ENCODE measurements at places on chromosomes 3 and 15.

- peak; percentile 47 for DNase-seq
These were observed 358.1 kb downstream of the MECOM start for GRCh38 chr3:169305460-169305859.

- DNase-seq: no peak
These were observed 73.1 kb upstream of the SPATA12 start for GRCh38 chr3:56987238-56987895.

DNA sequence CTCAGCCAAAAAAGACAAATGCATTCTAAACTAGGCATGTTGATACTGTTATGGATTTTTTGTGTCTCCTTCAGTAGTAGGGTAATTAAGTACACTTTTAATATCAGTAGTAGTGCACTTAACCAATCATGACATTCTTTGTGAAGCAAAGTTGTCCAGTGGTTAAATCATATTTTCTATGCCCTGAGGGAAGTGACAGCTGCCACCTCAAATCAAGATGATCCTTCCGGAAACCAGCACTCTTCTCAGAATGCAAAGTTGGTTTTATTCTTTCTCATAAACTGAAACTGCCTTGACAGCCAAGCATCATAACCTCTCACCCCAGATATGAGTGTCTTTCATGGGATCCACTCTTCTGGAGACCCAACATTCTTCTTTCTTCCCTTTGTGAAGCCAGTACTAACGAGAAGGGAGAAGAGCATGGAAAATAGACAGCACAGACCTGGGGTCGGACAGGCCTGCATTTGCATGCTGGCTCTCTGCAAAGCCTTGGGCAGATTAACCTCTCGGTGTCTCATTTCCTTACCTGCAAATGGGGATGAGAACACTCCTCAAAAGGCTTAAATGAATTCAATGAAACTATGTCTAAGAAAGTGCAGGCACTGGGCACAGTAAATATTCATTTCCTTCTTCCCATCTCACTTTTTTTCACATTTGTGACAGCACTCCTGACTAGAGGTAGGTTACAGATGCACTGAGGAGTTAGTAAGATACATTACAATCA lies 13.2 kb downstream of the AAGAB start:
- no peak for DNase-seq

DNA sequence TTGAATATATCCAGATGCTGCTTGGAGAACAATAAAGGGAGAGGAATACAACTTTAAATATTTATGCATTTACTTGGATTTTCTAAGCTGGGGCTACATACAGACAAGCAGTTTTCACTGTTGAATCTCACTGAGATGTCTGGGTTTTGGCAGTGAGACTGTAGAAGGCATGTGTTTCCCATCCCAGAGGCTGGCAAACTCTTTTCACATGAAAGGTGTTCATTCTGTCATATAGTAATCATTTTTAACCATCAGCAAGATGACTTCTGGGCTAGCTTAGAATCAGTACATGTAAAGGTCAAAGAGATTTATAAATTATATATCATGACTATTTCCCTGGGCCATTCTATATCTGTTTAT lies 218.7 kb upstream of the SGO1 start:
- no peak for DNase-seq

- no peak for DNase-seq
These were observed 334.4 kb upstream of the THRB start for GRCh38 chr3:24829011-24829581.

- DNase-seq: no peak
These were observed 467.5 kb upstream of the ARL6 start for GRCh38 chr3:97297032-97297431.

DNA sequence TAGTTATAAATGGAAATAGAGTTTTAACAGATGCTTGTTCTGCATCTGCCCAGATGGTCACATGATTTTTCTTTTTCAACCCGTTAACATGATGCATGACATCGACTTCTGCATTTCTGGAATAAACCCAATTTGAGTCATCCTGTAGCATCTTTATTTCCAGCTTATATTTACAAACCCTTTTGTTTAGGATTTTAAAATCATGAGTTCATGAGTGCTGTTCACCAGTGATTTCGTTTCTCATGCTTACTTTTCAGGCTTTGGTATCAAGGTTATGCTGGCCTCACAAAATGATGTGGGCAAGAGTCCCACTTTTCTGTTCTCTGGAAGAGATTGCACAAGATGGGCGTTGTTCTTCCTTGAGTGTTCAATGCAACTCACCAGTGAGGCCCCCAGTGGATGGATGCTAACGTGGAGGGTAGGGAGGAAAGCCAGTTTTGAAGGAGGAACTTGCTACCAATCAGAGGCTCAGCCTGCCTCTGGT lies 5.2 kb downstream of the HRH1 start:
- DNase-seq: no peak

DNA sequence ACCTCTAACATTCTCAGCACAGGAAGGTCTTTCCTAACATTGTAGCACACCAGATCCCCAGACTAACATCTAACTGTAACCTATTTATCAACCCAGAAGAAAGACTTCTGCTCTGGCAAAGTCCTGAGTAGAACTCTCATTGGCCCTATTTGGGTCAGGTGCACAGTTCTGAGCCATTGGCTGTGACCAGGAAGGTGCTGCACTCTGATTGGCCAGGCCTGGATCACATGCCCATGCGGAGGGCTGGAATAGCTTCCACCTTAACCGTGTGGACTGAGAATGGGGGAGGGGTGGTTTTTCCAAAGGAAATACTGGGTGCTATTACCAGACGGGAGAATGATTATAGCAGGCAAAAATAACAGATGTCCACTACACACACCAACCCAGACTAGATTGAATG lies 11.5 kb downstream of the FEZF2 start:
- no peak for DNase-seq

- no peak for DNase-seq
These were observed 54.3 kb downstream of the DGKG start for GRCh38 chr3:186307594-186308221.

- no peak for DNase-seq
These were observed 5.1 kb downstream of the MIX23 start for GRCh38 chr3:122377975-122378374.

DNA sequence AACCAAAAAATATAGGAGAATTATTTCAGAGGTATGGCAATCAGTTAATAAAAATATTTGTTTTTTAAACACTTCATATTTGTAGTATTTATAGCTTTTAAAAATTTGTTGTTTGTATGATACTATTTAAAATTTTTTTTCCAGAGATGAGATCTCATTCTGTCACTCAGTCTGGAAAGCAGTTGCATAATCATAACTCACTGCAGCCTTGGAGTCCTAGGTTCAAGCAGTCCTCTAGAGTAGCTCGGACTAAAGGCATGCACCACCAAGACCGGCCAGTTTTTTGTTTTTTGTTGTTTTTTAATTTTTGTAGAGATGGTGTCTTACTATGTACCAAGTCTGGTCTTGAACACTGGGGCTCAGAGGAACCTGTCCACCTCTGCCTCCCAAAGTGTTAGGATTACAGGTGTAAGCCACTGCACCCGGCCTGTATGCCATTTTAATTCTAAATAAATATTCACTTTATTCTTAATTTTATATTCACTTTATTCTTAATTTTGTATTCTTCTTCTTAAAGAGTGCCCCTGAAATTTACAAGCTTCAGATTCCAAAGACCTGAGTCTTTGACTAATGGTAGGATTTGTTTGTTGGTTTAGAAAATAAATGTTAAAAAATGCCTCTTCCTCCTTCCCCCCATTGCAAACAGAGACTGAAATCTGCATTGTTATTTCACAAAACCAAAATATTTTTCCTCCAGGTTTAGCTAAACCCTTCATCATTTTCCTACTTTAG lies 9.4 kb downstream of the TGFBR2 start:
- no peak for DNase-seq

- no peak for DNase-seq
These were observed 34.1 kb upstream of the KLF13 start for GRCh38 chr15:31292391-31293015.

- no peak for DNase-seq
These were observed 156.2 kb upstream of the ARPP21 start for GRCh38 chr3:35483131-35483530.

DNA sequence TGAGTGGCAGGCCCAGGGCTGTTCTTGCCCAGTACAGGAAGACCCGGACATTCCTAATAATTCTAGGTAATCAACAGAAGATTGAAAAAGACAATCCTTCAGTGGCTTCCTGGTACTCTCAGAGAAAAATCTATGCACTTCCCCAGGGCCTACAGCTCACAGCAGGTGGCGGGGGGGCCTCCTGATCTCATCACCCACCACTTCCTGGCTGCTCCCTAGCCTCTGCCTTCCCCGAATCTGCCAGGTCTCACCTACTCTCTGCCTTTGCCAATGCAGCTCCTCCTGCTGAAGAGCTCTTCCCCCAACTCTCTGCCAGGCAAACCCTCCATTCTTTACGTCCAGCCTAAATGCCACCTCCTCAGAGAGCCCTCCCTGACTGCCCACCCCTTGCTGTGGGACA lies 37.5 kb downstream of the EHD4 start:
- no peak for DNase-seq

- DNase-seq: peak; percentile 35
These were observed 192.5 kb upstream of the TSC22D2 start for GRCh38 chr3:150215616-150216015.

- no peak for DNase-seq
These were observed 30.5 kb upstream of the PRSS50 start for GRCh38 chr3:46748170-46748569.

- no peak for DNase-seq
These were observed 135.3 kb upstream of the DAZL start for GRCh38 chr3:16740515-16740914.

- no peak for DNase-seq
These were observed 80.7 kb upstream of the SLC25A26 start for GRCh38 chr3:66140106-66140505.

DNA sequence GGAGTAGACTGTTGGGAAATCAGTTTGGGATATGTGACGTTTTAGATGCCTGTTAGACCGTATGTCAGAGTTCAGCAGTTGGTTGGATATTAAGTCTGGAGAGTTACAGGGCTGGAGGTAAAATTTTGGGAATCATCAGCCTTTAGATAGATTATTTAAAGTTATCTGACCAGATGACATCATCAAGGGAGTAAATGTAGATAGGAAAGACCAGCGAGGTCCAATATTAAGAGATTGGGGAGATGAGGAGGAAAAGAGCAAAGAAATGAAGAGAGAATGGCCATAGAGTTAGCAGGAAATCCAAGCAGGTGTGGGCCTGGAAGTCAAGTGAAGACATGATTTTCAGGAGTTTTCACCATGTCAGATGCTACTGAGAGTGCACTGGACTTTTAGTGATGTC lies 3.1 kb downstream of the NDUFB4 start:
- DNase-seq: no peak

- DNase-seq: no peak
These were observed 31.6 kb downstream of the SLC22A14 start for GRCh38 chr3:38313695-38314094.

DNA sequence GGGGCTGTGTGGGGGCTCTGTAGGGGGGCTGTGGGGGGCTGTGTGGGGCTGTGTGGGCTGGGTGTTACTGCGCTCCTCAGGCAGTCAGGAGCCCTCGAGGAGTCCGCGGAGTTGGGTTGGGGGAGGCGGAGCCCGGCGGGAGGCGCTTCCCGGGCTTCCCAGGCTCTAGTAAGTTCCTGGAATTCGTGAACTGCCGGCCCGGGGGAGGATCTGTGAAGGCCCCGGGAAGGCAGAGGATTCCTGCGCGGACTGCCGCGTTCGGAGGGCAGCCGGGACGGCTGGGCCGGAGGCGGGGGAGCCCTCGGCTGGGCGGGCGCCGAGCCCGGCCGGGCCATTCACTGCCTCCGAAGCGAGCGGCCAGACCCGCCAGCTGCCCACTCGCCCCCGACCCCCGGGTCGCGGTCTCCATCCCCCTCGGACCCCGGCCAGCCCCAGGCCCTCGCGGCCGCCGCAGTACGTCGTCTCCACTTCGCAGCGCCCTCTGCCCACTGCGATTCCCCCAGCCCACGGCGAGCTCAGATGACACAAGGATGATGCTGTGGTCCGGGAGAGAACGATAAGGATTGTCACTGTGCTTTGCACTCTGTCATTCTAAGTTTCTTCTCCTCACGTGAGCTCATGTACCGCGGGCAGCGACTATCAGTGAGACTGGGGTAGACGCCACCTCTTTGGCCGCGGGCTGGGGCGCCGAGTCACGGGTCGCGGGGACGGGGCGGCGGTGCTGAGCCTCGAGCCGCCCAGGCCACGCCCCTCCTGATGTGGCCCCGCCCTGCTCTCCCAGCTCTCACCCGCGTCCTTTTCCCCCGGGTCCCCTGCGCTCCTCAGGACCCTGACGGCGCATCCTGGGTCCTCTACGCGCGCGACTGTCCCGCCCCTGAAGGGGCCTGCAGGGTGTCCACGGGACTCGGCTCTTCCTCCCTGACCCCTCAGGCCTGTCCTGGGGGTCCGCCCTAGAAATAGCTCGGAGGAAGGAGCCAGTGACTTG lies 65.3 kb downstream of the KLF13 start:
- no peak for DNase-seq

- no peak for DNase-seq
These were observed 6.4 kb downstream of the CEP97 start for GRCh38 chr3:101730839-101731238.

GRCh38 chr3:94512876-94513275 lies 450.0 kb downstream of the NSUN3 start:
- DNase-seq: no peak

DNA sequence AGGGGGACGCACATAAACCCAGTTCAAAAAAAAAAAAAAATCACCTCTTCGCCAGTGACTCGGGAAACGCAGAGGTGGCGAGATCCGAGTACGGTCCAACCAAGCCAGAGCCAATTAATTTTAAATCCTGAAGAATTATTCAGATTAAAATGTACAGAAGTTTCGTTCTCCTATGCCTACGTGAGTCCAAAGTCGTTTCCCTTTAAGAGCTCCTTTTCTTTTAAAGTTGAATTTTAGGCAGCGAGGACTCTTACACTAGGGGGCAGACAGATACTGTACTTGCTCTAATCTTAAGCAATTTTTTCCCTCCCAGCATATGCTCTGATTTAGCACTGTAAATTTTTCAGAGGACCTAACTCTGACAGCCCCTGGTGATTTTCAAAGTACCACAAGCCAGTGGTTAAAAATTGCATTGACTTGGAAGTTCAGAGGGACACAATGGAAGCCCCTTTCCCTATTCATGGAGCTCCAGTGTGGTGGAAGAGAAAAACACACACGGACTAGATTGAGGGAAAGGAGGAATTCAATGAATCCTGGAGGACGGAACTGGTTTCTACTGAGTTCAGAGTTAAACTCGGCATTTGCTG lies 3.3 kb upstream of the NR2F2 start:
- peak; percentile 33 for DNase-seq

DNA sequence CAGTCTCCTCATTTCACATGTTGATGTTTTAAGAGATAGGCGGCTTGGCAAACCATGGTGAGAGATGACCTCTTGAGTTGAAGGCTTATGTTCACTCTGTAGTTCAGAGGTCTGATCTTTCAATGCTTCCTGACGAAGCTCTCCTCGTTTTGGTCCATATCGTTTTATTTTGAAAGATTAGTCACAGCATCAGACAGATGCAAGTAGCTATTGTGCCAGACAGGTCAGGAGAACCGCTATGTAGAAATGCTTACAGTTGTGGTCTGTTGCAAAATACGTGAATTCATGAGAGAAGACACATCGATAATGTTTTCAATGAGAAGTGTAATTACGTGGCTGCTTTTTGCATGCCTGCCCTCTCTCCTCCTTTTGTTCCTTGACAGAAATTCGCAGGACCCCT lies 47.5 kb downstream of the CHL1 start:
- DNase-seq: no peak

- DNase-seq: no peak
These were observed 308.5 kb downstream of the ROBO2 start for GRCh38 chr3:77348244-77348855.
